ENCODE measurements at places on chromosomes 1 and 21.

DNA sequence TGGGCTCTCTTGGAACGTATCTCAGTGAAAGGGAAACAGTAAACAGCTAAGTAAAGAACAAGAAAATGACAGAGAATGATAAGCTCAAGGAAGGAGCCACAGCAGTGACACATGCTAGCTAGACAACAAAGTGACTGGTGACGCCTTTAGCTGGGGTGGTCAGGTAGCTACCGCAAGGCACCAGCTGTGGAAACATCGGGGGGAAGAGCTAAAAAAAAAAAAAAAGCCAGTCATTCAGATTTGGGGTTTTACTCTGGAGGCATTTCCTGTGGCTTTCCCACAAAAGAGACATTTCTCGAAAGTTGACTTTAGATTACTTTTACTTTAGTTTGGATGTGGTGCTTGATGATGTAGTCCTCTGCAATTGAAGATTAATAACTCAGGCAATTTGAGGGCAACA lies 2.1 kb downstream of the FHAD1 start:
- no peak for DNase-seq

DNA sequence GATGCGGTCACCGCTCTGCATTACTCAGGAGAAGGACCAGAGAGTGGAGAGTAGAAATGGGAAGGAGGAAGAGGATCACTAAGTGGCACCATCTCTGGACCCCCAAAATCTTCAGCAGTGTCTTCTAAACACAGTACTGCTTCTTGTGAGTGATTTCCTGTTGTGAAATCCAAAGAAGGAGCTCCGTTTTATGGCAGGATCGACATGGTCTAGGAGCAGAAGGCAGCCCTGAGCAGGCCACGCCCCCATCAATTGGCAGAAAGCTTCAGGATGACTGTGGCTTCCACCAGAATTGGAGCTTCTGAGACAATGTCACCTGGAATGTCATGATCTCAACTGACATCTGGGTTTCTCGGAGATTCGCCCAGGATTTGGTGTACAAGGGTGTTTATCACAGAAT lies 171.5 kb downstream of the ADSS2 start:
- no peak for DNase-seq

DNA sequence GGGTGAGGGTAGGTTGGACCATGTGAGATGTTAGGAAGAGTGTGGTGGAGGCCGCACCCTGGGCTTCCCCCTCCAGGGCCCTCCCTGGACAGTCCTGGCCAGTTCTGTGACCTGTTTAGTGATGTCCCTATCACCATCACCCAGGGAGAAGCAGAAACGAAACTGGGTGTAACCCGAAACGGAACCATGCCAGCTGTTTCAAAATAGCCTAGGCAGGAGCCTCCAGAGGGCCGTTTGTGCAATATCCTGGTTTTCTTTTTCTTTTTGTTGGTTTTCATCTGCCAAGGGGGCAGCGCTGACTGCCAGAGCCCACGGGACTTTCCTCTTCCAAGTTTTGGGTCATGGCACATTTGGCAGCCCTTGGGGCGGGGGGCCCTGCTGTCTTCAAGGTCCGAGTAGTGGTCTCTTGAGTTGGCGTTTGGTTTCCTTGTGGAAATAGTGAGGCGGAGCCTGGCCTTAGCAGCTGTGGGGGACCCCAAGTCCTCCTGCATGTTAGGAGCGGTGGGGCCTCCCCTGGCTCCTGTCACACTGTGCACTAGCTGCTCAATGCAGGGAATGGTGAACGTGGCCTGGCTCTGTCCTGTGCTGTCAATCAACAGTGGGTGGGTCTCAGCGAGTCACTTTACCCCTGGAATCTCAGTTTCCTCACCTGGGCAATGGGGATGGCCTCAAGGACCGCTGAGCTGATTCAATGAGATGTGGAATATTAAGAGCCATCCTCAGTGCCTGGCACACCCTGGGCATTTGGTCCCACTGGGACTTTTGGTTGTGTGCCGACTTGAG lies 90.7 kb downstream of the ARHGEF10L start:
- DNase-seq: no peak

DNA sequence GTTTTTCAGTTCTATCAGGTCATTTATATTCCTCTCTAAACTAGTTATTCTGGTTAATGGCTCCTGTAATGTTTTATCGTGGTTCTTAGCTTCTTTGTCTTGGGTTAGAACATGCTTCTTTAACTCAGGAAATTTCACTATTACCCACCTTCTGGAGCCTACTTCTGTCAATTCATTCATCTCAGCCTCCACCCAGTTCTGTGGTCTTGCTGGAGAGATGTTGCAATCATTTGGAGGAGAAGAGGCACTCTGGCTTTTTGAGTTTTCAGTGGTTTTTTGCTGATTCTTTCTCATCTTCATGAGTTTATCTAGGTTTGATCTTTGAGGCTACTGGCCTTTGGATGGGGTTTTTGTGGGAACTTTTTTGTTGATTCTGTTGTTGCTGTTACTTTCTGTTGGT lies 213.0 kb downstream of the BRINP2 start:
- no peak for DNase-seq

DNA sequence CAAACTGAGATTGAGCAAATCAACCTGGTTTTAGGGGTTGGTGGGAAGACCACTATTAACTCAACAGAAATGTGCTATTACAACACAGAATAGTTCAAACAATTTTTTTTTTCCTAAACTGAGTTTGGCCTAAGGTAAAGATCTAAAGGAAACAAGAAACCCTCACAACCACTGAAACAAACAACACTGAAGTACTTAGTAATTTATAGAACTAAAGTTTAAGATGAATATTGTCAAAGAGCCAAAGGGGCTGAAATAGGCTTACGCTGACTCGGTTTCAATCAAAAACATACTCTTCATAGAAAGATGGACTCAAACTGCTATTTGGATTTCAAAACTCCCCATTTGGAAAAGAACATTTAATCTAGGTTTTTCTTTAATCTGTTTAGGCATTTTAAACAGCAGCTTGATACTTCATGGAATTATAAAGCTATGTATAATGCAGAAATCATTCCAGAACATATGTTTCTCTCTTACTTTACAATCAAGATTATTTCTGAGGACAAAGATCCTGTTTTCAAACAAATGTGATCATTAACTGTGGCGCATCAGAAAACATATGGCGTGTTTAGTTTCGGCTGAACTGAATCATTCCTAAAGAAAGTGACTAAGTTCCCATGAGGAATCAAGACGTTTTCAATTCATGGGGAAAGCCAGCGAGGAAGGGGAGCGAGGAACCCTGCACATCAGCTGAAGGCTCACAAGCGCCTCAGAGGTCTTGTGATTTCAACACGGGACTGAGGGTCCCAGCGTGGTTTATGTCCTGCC lies 62.7 kb downstream of the SYT6 start:
- no peak for DNase-seq

DNA sequence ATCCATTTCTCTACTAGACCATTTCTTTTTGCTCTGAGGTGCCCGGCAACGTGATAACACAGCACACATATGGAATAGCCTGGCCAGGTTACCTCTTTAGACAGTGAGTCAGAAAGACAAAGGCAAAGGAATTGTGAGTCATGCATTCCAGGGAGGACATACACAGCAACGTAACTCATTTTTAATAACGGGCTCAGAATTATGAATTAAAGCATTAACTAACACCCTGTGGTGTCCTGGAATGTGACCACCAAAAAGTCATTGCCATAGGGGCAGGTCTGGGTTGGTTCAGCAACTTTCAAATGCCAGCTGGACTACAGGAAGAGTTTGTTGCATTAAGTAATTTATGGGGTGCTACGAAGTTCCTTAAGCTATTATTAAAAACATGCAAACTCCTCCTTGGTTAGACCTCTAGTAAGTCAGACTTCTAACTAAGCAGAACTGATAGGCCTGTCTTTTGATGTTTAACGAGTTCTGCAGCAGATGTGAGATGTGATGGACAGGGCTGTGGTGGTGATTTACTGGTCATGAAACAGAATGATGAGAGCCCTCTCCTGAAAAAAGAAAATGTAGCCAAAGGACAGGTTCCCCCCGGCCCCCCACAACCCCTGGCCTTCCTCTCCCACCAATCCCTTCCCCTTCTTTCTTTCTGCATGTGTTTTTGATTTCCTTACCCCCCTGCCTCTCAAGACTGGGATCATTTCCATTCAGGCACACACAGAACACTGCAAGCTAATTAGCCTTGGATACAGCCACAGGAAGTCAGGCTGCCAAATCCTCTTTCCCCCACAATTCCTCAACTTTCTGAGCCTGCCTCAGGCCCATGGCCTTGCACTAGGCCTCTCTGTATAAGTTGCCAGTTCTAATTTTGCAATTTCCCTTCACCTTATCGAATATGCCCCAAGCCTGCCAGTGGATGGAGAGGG lies 88.9 kb upstream of the HAO2 start:
- no peak for DNase-seq
